ENCODE measurements at places on chromosomes 2 and 18.

DNA sequence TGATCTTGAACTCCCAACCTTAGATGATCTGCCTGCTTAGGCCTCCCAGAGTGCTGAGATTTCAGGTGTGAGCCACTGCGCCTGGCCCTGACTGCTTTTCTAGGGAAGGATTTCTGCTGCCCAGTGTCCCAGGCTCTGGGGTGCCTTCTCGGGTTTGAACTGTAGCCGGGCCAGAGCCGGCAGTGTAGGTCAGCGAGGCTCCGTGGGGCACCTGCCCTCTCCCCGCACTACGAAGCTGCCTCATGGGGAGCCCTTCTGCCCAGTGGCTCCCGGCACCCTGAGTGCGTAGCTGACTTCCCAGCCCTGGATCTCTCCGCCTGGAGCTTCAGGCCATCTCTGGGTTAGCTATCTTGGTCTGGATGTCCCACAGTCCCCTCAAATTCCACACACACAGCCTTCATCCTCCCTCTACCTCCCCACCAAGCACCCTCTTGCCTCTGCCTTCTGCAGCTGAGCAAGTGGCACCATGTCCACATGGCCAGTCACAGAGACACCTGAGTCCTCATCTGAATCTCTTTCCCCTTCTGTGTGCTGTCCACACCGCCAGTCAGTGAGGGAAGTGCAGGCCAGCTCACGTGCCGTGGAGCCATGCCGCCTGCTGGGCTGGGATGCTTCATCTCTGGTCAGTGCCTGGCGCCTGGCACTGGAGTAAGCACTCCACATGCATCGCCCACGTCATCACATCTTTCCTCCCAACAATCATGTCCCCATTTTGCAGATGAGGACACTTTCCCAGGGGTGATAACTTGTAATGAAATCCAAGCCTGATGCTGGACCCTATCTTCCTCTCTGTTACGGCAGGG is 69.2 kb downstream of the EDAR start:
- no peak for DNase-seq

GRCh38 chr2:172251231-172251630 is 148.5 kb upstream of the DLX2 start:
- no peak for DNase-seq

GRCh38 chr18:12376034-12376753 is 833 bp downstream of the AFG3L2 start:
- peak; percentile 36 for DNase-seq

DNA sequence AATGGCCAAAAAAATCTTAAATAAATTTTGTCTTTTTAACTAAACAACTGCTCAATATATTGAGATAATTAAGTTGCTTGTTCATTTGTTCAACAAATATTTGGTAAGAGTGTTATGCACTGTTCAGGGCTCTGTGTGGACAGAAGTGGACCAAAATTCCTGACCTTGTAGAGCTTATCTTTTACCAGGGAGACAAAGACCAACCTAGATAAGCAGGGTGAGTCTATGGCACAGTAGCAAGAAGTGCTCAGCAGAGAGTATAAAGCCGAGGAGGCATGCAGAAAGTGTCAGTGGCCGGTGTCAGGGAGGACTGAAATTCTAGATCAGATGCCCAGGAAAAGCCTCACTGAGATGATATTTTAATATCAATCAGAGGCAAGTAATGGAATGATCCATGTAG is 2.6 kb downstream of the RAB27B start:
- no peak for DNase-seq

GRCh38 chr2:40360652-40361051 is 91.2 kb downstream of the SLC8A1 start:
- DNase-seq: no peak

GRCh38 chr2:98015671-98016070 is 19.9 kb upstream of the TMEM131 start:
- DNase-seq: no peak

GRCh38 chr2:155792666-155793065 is 539.9 kb downstream of the NR4A2 start:
- no peak for DNase-seq

- no peak for DNase-seq
These were observed 123.1 kb upstream of the PPP1CB start for GRCh38 chr2:28628506-28628905.

GRCh38 chr2:234863043-234863934 is 88.5 kb upstream of the SH3BP4 start:
- DNase-seq: no peak

DNA sequence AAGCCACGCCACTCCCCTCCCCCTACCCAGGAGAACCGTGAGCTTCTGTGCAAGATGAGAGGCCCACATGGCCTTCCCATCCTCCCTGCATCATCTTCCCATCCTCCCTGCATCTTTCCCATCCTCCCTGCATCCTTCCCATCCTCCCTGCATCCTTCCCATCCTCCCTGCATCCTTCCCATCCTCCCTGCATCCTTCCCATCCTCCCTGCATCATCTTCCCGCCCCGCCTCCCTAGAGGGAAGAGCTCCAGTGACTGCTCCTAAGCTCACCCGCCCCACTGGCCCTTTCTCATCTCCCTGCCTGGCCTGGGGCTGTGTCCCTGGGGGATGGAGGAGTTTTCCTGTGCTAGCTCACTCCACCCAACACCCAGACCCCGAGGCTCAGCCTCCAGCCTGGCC is 93.3 kb upstream of the ASAP2 start:
- no peak for DNase-seq

- no peak for DNase-seq
These were observed 265.2 kb upstream of the CXCR4 start for GRCh38 chr2:136383167-136383566.

DNA sequence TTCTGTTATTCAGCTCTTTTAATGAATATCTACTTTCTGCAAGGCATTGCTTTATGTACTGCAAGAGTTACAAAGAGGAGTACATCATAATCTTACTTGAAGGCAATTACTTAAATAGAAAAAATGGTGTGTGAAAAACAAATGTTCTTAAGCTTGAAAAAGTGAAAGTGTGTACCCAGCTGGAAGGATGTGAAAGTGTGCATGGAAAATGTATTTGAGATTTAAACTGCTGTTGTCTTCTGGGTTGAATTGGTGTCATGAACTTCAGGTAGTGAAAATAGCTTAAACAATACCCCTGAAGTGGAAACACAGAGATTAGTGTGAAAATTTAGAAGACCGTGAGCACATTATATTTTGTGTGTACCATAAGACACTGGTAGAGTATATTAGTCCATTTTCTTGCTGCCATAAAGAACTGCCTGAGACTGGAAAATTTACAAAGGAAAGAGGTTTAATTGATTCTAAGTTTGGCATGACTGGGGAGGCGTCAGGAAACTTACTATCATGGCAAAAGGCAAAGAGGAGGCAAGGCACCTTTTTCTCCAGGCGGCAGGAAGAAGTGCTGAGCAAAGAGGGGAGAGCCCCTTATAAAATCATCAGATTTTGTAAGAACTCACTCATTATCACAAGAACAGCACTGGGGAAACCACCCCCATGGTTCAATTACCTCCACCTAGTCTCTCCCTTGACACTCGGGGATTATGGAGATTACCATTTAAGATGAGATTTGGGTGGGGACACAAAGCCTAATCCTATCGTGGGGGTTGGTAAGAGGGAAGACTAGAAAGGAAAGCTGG is 38.8 kb downstream of the SCN2A start:
- DNase-seq: no peak

DNA sequence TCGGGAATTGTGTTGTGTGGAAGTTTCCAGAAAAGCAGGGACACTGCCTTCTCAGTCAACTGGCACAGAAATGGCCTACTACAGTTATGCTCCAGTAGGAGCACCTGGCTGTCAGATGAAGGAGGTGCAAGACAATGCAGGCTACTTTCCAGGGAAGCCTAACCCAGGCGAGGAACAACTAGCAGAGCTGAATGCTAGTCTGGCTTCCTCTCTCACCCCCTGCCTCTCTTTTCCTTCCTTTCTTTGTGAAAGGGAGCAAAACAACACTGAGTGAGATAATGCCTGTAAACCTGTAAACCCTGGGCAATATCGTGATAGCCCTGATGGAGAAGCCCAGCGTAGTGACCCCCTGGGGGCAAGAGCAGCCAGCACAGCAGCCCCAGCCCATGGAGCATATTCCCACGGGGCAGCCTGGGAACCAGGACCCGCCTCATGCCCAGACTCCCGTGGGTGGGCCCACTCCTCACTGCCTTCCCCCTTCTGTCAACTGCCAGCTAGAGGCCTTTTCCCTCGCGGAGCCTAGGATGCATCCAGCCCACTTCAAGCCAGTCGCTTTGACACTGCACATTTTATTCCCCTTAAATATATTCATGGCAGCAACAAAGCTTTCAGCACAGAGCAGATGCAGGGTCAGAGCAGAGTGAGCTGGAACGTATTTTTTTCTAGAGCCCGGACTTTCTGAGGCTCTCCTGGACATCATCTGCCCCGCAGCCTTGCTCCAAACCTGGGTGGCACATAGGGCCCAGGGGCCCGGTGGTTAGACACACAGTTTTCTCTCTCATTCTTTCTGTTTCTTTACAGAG is 77.0 kb downstream of the PDCL3 start:
- no peak for DNase-seq

- DNase-seq: no peak
These were observed 134.2 kb upstream of the PIK3C3 start for GRCh38 chr18:41820784-41821183.

DNA sequence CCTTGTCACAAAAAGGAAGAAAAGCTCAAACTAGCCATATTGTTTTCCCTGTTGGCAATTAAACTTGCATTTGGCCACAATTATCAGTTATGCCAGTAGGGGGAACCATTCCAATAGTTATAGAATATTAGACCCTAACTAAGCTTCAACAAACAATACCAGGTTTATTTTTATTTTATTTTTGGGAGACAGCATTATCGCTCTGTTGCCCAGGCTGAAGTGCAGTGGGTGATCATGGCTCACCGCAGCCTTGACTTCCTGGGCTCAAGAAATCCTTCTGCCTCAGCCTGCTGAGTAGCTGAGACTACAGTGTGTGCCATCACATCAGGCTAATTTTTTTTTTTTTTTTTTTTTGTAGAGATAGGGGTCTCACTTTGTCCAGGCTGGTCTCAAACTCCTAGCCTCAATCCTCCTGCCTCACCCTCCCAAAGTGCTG is 102.1 kb downstream of the ATAD2B start:
- no peak for DNase-seq

DNA sequence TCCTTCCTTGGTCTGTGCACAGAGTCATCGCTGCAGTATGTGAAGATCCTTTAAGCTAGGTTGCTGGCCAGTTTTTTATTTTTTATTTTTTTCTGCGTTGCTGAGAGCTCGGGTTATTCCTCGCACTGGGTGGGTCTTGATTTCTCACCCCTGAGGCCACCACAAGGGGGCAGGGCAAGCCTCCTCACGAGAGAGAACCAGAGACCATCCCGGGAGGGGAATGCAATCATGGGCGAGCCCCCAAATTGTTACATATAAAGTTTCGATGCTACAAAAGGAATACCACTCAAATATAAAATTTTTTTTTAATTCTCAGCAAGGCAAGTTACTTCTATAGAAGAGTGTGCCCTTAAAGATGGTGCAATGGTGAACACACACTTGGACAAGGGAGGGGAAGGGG is 24.9 kb downstream of the HTR2B start:
- DNase-seq: no peak

DNA sequence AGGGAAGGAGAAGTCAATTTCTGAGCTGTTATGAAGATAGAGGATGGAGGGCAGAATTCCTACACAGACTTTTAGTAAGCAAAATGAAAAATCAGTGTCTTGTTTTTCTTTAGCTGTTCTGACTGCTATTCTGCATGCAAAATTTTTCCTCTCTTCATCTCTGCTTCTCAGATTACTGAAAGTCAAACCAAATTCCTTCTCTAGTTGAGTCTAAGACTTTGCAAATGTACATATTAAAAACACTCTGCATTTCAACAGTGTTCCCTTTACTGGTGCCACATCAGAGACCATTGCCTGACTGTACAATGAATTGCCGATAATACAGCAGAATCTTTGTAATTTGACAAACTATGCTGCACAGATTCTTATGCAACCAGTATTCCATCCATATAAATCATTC is 198.8 kb downstream of the EXOC6B start:
- DNase-seq: no peak

- no peak for DNase-seq
These were observed 3.7 kb upstream of the SPEG start for GRCh38 chr2:219430633-219431615.

DNA sequence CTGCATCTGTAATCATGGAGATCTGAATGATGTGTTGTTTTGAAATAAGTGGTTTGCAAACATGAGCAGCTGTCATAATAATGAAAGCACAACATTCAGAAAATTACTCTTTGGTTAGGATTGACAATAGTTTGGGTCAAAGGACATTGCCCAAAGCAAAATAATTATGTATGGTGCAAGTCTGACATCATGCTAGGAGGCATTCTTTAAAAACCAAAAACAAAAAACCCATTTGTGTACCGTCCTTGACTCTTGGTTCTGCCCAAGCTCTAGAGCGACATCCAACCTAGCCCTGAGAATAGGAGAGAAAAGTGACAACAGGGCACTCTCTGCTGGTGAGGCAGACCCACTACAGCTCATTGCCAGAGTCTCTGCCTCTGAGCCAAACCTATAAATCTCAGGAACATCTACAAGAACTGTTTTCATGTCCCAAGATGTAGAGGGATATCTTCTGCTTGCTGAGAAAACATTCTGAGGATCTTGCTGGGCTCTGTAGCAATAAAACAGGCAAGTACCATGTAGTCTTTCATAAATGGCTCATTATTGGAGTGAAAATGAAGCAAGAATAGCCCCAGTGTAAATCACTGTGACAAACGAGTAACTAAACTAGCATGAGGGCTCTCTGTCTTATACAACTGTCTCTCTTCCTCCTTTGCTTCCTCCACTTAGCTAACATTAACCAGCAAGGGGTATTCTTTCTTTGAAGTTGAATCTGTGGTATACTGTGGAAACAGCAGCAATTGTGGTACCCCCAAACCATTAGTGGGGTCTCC is 266.8 kb upstream of the CXCR4 start:
- DNase-seq: peak; percentile 30

DNA sequence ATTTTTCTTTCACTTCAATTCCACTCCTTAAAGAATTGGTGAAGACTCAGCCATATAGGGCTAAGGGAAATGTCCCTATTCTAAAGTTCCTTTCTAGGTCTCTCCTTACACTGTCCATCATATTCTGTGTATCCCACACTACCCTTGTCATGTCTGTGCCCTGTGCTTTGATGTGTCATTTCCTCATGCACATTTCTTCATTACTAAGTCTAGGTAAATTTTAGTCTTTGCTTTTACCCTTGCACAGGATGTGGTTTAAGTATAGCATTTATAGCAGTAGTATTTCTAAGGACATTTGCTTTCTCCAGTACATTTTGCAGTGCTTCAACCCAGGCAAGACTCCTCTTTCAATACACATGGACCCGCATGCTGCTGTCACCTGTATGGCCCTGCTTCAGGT is 221.5 kb upstream of the ACVR2A start:
- DNase-seq: no peak

DNA sequence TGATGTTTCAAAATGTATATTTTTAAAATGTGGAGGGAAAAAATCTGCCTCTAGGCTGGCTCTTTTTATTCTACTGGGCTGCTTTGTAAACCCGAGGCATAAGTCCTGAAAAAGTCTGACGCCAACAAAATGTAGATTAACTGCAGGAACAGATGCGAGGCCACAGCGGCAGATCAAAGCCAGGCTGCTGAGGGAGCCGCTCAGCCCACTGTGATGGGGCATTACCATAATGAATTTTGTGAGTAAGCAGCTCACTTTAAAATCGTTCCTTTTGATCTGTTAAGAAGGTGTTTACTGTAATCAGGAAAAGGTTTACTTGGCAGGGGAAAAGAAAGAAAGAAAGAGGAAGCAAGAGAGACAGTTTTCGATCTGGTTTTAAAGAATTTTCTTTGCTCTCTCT is 269.0 kb downstream of the ICOS start:
- DNase-seq: no peak

GRCh38 chr2:98959810-98960507 is 23.9 kb upstream of the CRACDL start:
- DNase-seq: no peak

Data from activated T-cell treated with anti-CD3 and anti-CD28 coated beads for 24 hours (primary cell).